ENCODE measurements at places on chromosomes 11 and 22.

- no peak for DNase-seq
These were observed 25.3 kb downstream of the SIK2 start for GRCh38 chr11:111627591-111627990.

- peak; percentile 89 for DNase-seq
These were observed 7.1 kb downstream of the PNPLA5 start for GRCh38 chr22:43884600-43885318.

- no peak for DNase-seq
These were observed 1.3 kb downstream of the RAB38 start for GRCh38 chr11:88173956-88174355.

GRCh38 chr11:119573858-119574257 lies 150.9 kb upstream of the THY1 start:
- no peak for DNase-seq

- DNase-seq, result no peak
These were observed 17.4 kb downstream of the SMCO4 start for GRCh38 chr11:93525601-93526345.

GRCh38 chr11:120079750-120080610 lies 57.9 kb downstream of the TRIM29 start:
- peak; percentile 68 for DNase-seq

DNA sequence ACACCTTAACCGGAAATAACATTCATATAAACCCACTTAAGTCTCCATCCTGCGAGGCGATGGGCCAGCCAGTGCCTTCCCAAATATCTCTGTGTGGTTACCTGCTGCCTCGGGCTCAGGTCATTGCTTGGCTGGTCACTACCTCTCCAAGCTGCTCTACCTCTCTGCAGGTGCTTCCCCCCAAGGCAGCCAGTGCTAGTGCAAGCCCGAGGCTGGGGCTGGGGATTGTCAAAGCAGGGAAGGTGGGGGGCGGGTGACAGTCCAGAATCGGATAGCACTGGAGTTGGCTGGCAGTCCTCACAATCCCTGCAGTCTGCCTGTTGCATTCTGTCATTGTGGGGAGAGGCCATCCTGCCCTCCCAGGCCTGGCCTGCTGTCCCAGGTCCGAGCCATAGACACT lies 11.1 kb downstream of the MCHR1 start:
- DNase-seq, result peak; percentile 50

DNA sequence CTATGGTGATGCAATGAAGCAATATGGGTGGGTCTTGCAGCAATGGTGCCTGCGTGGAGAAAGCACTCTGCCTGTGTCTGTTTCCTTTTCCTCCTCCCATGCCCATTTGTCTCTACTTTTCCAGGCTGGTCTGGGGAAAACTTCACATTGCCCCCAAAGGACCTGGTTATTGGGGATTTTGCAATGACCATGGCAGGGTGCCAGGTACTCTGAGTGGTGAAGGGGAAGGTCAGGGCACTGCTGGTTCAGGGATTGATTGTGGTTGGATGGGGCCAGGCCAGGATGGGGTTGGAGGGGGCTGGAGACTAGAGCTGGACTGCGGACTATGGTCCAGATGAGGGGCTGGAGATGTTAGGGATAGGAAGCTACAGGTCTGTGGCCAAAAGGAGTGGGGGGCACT lies 92.1 kb downstream of the INSC start:
- DNase-seq, result no peak

DNA sequence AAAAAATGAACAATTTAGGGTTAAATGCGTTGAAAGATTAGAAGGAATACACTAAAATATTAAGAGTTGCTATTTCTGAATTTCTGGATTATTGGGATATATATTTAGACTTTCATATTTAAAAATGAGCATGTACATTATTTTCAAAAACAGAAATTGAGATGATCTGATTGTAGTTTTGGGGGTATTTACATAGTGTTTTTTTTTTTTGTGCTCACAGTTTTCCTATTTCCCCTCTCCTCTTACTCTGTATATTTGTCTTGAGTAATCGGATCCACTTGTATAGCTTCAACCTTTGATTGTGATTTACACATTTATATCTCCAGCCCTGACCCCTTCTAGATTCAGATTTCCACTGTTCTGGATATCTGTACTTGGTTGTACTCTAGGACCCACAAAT lies 5.3 kb downstream of the USP47 start:
- no peak for DNase-seq

GRCh38 chr11:116962108-116962507 lies 124.7 kb upstream of the APOA1 start:
- DNase-seq, result no peak

DNA sequence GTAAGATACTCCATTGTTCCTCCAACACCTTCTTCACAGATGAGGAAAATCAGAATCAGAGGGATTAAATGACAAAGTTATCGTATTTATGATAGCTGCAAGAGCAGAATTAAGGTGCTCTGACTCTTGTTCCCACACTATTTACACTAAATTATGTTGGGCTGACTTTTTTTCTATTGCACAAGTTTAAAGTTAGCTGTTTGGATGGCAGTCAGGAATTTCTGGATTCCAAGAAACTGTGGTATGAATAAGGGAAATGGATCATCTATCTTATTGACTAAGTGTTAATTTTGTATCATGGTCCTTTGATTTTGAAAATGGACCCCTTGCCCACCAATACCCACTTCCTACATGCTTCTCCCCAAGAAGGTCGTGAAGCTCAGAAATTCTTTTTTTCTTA lies 19.9 kb upstream of the APOA1 start:
- DNase-seq, result no peak

DNA sequence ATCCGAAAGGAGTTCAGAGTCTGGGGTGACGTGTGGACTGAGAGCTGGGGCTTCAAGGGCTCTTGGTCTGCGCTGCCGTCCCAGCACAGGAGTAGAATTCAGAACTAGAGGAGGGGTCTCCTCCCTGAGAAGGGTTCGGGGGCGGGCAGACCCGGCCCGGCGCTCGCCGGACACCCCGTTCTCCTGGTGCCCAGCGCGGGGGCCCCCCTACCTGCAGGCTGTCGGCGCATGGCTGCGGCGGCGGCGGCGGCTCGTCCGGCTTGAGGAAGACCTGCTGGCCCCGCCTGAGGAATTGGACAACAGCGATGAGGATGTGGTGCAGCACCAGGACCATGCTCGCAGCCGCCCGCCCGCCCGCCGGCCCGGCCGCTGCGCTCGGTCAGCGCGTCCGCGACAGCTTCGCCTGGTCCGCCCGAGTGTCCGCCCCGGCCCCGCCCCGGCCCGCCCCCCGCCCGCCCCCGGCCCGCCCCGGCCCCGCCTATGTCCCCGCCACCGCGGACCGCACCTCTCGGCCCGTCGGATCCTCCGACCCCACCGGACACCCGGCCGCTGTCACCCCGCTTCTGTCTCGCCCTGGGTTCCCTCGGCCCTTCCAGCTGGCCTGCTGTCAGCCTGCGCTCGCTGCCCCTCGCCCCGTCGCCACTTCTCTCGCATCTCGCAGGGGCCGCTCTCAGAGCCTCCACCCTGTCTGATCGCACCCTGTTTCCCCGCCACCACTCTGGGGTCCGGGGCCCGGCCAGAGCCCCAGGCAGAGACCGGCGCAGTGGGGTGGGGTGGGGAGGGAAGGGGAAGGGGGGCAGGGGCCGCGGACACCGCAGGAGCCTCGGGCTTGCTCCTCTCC lies 32.0 kb downstream of the PDE2A start:
- peak; percentile 37 for DNase-seq

- DNase-seq, result no peak
These were observed 34.1 kb upstream of the SMCO4 start for GRCh38 chr11:93577286-93577685.

DNA sequence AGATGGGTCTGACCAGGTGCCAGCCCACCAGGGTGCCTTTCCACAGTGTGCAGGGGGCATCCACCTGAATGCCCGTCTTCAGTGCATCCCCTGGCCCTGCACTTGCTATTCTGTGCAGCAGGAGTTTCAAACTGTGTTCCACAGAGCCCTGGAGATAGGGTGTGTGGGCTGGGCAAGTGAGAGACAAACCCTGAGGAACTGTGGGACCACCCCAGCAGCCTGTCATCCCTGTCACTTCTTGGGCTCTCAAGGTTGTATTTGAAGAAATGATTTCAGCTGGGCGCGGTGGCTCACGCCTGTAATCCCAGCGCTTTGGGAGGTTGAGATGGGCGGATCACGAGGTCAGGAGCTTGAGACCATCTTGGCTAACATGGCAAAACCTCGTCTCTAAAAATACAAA lies 6.4 kb upstream of the DGAT2 start:
- no peak for DNase-seq

- DNase-seq, result no peak
These were observed 112.3 kb downstream of the TMPRSS5 start for GRCh38 chr11:113593698-113594308.

DNA sequence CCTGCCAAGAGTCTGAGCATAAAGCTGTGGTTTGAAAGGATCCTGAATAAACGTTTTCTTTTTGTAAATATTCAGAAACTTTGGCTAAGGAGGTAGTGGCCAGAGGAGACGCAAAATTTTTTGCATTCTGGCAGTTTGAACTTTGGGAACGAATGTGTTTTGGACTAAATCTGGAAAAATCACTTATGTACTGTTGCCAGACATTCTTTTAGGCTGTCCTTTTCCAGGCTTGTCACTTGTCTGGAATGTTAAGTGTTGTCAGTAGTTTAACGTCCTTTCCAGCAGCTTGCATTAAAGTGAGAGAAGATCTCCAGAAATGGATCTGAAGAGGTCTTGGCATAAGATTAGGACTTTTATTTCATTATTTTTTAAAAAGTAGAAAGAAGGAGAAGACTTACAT lies 18.5 kb downstream of the SPECC1L start:
- DNase-seq, result no peak

DNA sequence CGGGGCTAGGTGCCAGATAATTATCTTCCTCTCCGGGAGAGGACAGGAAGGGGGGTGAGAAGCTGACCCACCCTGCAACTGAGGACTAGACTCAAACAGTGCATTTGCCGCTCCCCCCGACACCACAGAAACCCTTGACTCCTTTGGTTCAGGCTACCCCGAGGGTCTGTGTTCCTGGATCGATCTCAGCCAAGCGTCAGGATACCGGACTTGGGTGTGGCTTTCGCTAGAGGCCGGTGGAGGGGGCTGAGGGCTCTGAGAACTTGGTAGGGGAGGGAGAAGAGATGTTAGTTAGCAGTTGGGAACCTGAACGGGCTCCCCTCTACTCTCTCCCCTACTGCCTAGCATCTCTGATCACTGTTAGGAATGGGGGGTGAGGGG lies 840 bp downstream of the SEZ6L start:
- no peak for DNase-seq

DNA sequence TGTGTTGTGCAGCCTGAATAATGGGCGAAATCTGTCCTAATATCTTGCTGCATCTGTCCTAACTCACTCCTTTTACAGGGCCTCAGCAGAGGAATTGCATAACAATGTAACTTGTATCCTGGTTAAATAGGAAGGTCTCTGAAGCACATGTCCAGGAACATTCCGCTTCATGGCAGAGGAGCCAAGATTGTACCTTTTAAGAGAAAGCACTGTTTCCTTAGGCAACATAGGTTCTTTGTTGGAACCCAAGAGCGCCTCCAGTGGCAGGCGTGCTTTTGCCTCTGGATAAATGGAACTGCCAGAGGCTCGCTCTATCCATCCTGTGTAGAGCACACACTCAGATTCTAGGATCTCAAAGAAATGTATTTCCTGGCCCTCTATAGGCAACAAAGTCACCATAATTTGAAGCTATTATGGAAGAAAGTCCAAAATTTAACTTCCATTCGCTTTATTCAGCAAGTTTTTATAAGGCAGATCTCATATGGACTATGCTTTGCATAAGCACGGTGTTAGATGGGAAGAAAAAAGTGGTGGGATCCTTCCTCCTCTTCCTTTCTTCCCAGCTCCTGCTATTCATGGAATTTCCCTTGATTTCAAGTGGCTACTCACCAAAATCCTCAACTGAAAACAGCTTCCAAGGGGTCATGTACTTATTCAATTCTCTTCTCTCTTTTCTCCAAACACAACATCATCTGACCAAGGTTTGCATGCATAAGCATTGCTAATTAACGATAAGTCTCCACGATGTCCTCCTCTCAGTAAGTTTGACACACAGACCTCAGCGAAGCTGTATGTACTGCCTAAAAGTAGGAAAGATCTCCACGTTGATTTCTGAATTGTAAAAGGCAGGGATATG lies at the start of gene BLID:
Gene BLID (minus strand): TSS at position 692 of the 856 bp plus-strand sequence. CDS start 293 bp downstream, at position 399.
- peak; percentile 79 for DNase-seq

DNA sequence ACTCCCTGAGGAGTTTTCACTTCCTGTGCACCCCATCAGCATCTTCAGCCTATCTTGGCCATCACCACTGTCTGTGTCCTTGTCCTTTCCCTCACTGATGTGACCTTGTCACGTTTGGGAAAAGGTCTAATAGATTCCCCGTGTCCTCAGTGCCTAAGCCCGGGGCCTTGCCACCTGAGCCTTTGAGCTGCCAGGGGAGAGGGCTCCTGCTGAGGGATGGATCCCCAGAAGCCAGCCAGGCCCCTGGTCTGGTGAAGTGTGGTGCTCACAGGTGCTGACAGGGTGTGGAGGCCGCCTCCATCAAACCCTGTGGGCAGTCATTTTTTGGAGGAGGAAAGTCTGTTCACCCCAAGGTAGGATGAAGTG lies 47.2 kb downstream of the GAB4 start:
- DNase-seq, result no peak

DNA sequence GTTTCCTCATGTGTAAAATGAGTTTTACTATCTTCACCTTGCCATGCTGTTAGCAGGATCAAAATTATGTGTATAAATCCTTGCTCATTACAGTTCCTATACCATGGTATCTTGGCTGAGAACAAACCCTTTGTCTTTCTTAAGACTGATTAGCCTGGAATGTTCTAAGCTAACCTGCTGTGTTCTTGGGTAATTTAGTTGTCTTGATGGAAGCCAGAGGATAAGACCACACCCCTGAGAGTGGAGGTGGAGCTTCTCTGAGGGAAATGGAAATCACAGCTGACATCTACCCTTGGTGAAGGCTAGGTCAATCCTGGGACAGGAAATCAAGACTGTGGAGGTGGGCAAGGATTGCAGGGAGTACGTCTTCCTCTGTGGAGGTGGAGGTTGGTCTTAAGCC lies 206.1 kb upstream of the ARHGAP20 start:
- no peak for DNase-seq

DNA sequence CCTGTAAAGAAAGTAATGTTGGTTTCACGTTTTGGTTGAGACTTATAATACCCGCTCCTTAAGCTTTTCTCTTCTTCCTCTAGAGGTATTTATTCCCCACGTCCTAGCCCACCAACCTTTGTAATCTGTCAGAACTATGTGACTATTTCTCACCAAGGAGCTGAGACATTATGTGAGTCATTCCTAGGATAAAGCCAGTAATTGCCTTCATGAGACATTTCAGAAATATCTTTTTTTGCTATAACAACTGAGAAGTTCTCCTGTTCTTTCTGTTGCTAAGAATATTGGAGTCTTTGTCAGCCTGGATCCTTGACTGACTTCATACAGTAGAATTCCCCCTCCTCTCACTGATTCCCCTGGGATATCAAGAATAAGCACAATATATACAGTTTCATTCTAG lies 1497.0 kb upstream of the TENM4 start:
- DNase-seq, result no peak

- DNase-seq, result no peak
These were observed 65.1 kb downstream of the SCUBE1 start for GRCh38 chr22:43277987-43278601.

- DNase-seq, result no peak
These were observed 30.9 kb downstream of the CHKA start for GRCh38 chr11:68090287-68090686.

DNA sequence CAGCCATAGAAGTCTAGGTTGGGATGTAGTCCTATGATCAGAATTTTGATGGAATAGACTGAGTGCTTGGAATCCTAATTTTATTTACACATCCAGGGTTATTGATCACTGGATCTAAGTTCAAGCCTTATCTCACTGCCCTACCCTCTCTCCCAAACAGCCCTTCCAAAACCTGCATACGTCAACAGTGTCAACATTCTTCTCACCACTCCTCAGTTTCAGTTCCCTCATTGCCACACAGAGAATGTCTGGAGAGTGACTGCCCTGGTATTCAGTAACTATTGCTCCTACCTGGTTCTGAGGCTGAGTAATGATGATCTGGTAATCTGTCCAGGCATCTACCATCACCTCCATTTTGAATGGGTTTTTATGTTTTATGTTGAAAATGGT lies 60.0 kb downstream of the GLYATL1 start:
- no peak for DNase-seq

Measured in WTC11 (cell line).